ENCODE measurements at places on chromosomes 6 and 20. TPM values are rescaled to one million over a fixed set of nuclear protein-coding genes. Genes with fewer than 3 reads are reported as not detected.

Gene PTPN1
- total RNA-seq: 22.7 TPM

Gene BMP5
- total RNA-seq: 0.44 TPM

Gene GPX5
- not detected for total RNA-seq

Gene OXT
- total RNA-seq: 1.8 TPM

Gene COL9A3
- 63.6 TPM for total RNA-seq

Gene RIPPLY2
- 0.21 TPM for total RNA-seq

Gene BRPF3
- 32.7 TPM for total RNA-seq

Gene IL22RA2
- total RNA-seq: not detected

Gene KCNK16
- total RNA-seq: not detected

Gene NOTCH4
- total RNA-seq: 50.2 TPM

Gene SAMD10
- total RNA-seq: 5.1 TPM

Gene NKX2-2
- total RNA-seq: not detected

- no peak for DNase-seq
- no peak overlapping the region for H3K27ac ChIP-seq
- H3K27me3 ChIP-seq: no peaks in the 10 kb centered on the region
- no peak overlapping the region for H3K4me3 ChIP-seq
- H3K4me1 ChIP-seq: no peaks in the 10 kb centered on the region
- no peaks in the 10 kb centered on the region for H3K36me3 ChIP-seq
Observed at GRCh38 chr6:146741609-146742008, 142.8 kb downstream of the ADGB start.

DNA sequence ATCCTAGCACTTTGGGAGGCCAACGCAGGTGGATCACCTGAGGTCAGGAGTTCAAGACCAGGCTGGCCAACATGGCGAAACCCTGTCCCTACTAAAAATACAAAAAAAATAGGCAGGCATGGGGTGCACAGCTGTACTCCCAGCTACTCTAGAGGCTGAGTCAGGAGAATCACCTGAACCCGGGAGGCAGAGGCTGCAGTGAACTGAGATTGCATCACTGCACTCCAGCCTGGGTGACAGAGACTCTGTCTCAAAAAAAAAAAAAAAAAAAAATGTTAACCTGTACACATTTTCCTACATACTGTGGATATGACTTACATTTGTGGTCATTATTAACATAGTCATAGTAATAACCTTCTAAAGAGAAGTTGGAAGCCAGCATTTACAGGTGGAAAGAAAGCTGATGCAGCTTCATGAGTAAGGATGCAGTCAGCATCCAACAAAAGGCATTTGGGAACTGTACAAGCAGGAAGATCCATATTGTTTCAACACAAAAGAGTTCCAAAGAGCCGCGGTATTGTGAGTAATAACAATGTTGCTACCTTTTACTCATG is 186.2 kb downstream of the GPX5 start:
- H3K36me3 ChIP-seq: no peaks in the 10 kb centered on the region
- peaks cover 10% of the 10 kb centered on the region for H3K27me3 ChIP-seq
- no peak for DNase-seq
- no peaks in the 10 kb centered on the region for H3K4me1 ChIP-seq
- no peak overlapping the region for H3K27ac ChIP-seq

DNA sequence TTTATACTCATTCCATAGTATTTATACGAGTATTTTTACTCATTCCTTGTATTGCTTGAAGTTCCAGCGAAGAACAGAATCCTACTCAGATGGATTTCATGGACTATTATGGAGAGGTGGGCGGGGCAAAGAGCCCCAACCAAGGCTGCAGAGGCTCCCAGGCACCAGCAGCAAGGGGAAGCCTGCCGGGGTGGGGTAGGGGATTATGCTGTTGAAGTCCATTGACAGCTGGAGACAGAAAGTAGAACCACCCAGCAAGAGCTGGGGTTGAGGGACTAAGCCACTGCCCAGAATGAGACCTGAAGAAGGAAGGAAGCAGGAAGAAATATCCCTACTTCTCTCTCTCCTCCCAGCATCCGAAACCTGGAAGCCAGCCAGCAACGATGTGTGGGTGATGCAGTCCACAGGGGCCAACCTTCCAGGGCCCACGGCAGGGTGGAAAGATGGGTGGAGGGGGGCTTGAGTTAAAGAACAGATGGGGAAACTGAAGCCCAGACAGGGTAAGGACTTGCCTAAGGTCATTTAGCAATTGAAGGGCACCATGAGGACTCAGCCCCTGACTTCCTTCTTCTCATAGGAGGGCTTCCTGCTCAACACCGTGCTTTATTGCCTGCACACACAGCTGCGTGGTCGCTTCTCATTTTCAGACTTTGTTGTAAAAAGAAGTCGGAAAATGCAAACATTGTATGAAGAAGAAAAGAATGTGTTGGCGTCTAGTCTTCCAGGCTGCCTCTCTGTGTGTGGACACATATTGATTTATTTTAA is 18.3 kb upstream of the GTSF1L start:
- no peak overlapping the region for H3K27ac ChIP-seq
- no peaks in the 10 kb centered on the region for H3K36me3 ChIP-seq
- H3K4me1 ChIP-seq: peaks cover 4% of the 10 kb centered on the region
- no peak overlapping the region for H3K4me3 ChIP-seq
- H3K27me3 ChIP-seq: no peaks in the 10 kb centered on the region

DNA sequence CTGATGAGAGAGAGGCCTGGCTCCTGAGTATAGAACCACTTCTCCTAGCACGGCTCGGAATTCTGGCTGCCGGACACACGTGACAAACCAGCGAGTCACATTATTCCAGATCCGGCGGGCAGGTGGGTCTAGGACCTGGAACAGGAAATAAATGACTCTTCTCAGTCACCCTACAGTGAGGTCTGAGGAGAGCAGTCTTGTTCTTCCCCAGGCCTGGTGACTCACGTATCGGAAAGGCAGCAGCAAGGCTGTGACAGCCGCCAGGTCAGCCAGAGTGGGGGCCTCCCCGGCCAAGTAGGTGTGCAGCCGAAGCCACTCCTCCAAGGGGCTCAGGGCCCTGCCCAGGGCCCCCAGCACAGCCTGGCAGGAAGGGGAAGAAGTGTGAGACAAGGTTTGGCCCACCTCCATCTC is 2.8 kb downstream of the VARS1 start:
- H3K4me3 ChIP-seq: no peak overlapping the region
- no peak for DNase-seq
- H3K36me3 ChIP-seq: peaks cover 53% of the 10 kb centered on the region
- H3K4me1 ChIP-seq: no peaks in the 10 kb centered on the region

- no peak for DNase-seq
- no peak overlapping the region for H3K27ac ChIP-seq
- peaks cover 70% of the 10 kb centered on the region for H3K4me1 ChIP-seq
- H3K4me3 ChIP-seq: no peak overlapping the region
- no peaks in the 10 kb centered on the region for H3K27me3 ChIP-seq
- no peaks in the 10 kb centered on the region for H3K36me3 ChIP-seq
Observed at GRCh38 chr20:62918831-62919230, 7.5 kb downstream of the DIDO1 start.

DNA sequence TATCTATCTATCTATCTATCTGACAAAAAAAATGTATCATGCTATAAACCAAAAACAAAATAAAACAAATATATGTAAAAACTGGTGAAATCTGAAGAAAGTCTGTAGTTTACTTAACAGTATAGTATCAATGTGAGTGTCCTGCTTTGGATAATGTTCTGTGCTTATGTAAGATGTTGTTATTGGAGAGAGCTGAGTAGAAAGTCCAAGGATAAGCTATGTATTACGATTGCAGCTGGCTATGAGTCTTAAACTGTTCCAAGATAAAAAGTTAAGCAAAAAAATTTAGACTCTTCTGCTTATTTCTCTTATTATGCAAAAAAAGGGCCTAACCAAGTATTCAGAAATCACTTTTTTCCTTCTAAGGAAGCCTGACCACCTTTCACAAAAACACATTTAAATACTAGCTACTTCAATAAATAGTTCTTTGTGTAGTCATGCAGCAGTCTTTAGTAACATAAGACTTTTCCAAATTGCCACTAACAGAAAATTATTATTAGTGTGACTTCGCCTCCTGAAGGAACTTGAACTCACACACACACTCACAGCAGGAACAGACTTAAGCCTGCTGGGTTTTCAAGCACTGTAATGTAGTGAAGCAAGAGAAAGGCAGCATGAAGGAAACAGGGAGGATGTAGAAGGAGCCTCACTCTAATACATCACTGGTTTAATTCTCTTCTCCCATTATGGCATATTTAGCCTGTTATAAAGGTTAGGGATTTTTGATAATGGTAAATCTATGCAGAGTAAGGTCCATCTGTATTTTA is 265.8 kb upstream of the GJE1 start:
- H3K4me3 ChIP-seq: no peak overlapping the region
- no peaks in the 10 kb centered on the region for H3K27me3 ChIP-seq
- no peaks in the 10 kb centered on the region for H3K4me1 ChIP-seq
- no peaks in the 10 kb centered on the region for H3K36me3 ChIP-seq
- H3K27ac ChIP-seq: no peak overlapping the region
- no peak for DNase-seq

GRCh38 chr6:87904011-87904410 is 143.6 kb upstream of the SPACA1 start:
- H3K4me3 ChIP-seq: no peak overlapping the region
- DNase-seq: no peak
- H3K4me1 ChIP-seq: no peaks in the 10 kb centered on the region
- H3K36me3 ChIP-seq: no peaks in the 10 kb centered on the region

DNA sequence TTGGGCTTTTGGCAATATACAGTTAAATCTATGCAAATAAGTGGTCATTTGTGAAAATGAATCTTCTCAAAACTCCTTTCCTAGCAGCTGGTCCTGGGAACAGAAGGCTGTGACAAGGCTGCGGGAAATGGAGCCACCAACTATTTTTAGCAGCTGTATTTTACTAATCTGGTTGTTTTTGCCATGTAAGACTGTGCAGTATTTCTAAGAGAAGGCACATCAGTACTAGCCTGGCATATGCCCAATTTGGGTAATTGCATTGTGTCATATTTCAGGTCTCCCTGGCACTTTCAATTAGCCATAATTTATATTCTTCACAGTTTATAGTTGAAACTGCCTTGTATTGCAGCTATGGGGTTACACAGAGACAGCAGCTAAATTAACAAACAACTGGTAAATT is 109.6 kb downstream of the MANEA start:
- no peaks in the 10 kb centered on the region for H3K27me3 ChIP-seq
- DNase-seq: no peak
- H3K4me1 ChIP-seq: no peaks in the 10 kb centered on the region

GRCh38 chr6:13495112-13495776 is 7.8 kb upstream of the GFOD1 start:
- no peak overlapping the region for H3K27ac ChIP-seq
- no peaks in the 10 kb centered on the region for H3K36me3 ChIP-seq
- H3K4me1 ChIP-seq: no peaks in the 10 kb centered on the region
- no peak for DNase-seq
- H3K4me3 ChIP-seq: no peak overlapping the region

- no peak overlapping the region for H3K4me3 ChIP-seq
- H3K27me3 ChIP-seq: no peaks in the 10 kb centered on the region
- no peak for DNase-seq
- no peak overlapping the region for H3K27ac ChIP-seq
Observed at GRCh38 chr6:168799067-168799466, 358.1 kb downstream of the SMOC2 start.

DNA sequence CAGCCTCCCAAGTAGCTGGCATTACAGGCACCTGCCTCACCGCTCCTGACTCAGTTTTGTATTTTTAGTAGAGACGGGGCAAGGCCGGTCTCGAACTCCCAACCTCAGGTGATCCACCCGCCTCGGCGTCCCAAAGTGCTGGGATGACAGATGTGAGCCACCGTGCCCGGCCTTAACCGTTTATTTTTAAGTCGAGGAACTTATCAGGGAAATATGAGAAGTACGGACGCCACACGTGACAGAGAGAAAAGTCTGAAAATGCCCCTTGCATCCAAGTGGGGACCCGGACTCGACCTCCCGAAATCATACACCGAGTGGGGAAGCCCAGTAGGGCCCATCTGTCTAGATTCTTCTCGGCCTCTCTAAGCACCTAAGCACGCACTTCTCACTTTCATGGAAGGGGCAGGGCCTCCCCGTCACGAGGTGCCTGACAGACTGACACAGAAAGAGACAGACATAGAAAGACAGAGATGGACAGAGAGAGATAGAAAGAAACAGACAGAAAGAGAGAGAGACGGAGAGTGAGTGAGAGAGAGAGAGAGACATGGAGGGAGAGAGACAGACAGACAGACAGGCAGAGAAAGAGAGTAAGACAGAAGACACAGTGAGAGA is 756.5 kb upstream of the DEFB115 start:
- DNase-seq: no peak
- no peak overlapping the region for H3K27ac ChIP-seq
- H3K36me3 ChIP-seq: no peaks in the 10 kb centered on the region
- no peaks in the 10 kb centered on the region for H3K4me1 ChIP-seq

- H3K4me1 ChIP-seq: peaks cover 94% of the 10 kb centered on the region
- H3K27me3 ChIP-seq: no peaks in the 10 kb centered on the region
Observed at GRCh38 chr6:35046862-35047261, 94.3 kb downstream of the TCP11 start.

GRCh38 chr6:4930025-4930691 is 73.7 kb downstream of the RPP40 start:
- H3K27me3 ChIP-seq: no peaks in the 10 kb centered on the region
- no peak overlapping the region for H3K27ac ChIP-seq
- no peak for DNase-seq

GRCh38 chr6:89087881-89088280 is 7.3 kb downstream of the PNRC1 start:
- H3K27me3 ChIP-seq: no peaks in the 10 kb centered on the region
- DNase-seq: no peak
- no peak overlapping the region for H3K27ac ChIP-seq
- peaks cover 30% of the 10 kb centered on the region for H3K4me1 ChIP-seq

DNA sequence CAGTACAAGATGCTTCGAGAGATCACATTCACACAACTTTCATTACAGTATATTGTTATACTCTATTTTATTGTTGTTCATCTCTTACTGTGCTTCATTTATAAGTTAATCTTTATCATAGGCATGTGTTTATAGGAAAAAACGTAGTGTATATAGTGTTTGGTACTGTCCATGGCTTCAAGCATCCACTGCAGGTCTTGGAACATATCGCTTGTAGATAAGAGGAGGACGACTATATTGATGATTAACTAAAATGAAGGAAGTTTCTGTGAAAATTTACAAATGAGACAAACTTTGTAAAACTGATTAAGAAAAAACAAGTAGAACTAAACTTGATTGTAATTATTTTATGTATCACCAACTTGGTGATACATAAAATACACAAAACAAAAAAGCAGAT is 98.5 kb downstream of the QKI start:
- no peaks in the 10 kb centered on the region for H3K27me3 ChIP-seq
- H3K4me1 ChIP-seq: no peaks in the 10 kb centered on the region
- H3K27ac ChIP-seq: no peak overlapping the region
- H3K4me3 ChIP-seq: no peak overlapping the region
